Bone marrow (tissue), 2 donors: ENCODE measurements at places on chromosomes 13 and 19.
A peak's percentile ranks its signal among the peaks of the same experiment; 100 is the strongest.

DNA sequence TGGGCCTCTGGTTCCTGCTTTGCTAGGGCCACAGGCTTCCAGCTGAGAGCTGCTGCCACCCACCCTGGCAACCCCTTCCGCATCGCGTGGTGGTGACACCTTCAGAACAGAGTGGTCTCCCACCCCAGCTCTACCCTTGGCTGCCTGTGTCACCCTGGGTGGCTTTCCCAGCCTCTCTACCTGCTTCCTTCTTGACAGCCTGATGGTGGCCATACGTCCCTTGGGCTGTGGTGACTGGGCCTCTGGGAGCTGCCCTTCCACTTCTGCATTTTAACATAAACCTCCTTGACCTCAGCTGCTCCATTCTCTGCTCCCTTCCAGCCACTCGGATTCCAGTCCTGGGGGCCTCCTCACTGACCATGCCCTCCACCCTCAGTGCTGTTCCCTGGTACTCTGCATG, 17.0 kb downstream of the PAK4 start:
- DNase-seq = no peak

GRCh38 chr13:107452833-107453232, 762.5 kb downstream of the LIG4 start:
- no peak for DNase-seq

DNA sequence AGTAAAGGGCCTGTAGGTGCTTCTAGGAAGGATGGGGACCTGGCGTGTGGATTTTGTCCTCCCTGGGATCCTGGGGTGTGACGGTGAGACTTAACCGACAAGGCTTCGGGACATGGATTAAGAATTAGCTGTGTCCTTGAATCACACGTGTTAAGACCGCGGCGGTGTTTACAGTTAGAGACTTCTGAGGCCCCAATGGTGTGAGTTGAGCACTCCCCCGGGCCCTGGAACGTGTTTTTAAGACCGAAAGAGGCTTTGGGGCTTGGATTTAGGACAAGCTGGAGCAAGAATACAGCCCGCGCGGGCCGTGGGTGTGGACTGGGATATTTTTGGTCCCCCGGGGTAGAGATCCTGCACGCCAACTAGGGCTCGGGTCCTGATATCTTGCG, 1.2 kb upstream of the SLC27A1 start:
- DNase-seq = no peak

DNA sequence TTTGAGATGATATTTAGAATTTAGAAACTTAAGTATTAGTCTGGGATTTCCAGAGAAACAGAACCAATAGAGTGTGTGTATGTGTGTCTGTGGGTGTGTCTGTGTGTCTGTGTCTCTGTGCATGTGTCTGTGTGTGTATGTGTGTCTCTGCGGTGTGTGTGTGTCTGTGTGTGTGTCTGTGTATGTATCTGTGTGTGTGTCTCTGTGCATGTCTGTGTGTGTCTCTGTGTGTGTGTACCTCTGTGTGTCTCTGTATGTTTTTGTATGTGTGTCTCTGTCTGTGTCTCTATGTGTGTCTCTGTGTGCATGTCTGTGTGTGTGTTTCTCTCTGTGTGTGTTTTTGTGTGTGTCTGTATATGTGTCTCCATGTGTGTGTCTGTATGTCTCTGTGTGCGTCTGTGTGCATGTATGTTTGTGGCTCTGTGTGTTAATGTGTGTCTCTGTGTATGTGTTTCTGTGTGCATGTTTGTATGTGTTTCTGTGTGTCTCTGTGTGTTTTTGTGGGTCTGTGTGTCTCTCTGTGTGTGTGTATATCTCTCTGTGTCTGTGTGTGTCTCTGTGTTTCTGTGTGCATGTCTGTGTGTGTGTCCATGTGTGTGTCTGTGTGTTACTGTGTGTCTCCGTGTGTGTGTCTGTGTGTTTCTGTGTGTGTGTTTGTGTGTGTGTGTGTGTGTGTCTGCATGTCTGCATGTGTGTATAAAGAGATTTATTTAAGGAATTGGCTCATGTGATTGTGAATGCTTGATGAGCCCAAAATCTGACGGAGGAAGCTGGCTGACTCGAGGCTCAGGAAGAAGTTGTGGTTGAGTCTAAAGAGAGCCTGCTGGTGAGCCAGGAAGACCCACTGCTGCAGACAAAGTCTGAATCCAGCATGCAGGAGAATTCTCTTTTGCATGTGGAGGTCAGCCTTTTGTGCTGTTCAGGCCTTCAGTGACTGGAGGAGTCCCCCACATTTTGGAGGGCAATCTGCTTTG, 22.2 kb downstream of the GPR42 start:
- no peak for DNase-seq

- DNase-seq = no peak
These were observed 28.1 kb downstream of the MPND start for GRCh38 chr19:4371247-4372164.

GRCh38 chr19:2602391-2603181, 99.9 kb downstream of the GNG7 start:
- no peak for DNase-seq

DNA sequence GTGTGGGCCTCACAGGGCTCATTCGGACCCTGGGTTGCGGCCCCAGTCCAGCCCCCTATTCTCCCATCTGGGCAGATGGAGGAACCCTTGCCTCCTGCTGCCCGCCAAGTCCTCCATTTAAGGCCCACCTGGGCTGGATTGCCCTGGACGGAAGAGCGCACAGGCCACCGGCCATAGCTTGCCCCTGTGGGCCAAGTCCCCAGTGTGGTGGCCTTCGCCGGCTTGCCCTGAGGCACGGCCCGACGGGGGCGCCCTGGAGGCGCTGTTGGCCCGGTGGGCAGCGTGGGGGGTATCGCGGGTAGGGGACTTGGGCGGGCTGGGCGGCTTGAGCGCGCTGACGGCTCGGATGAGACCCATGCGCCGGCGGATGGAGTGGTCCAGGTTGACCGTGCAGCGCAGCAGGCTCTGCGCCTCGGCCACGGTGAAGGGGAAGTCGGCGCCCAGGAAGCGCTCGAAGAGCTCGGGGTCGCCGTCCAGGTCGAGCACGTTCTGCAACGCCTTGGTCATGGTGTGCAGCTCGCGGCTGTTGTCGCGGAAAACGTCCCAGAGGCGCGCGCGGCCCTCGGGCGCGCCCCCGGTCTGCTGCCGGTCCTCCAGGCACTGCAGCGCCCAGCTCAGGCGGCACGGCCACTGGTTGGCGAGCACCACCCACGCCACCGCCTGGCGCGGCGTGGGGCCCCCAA, 8.8 kb downstream of the NKPD1 start:
- DNase-seq = no peak

- no peak for DNase-seq
These were observed 5.2 kb downstream of the MIDN start for GRCh38 chr19:1253514-1254080.

- no peak for DNase-seq
These were observed 72.1 kb downstream of the KLF12 start for GRCh38 chr13:74061926-74062595.

DNA sequence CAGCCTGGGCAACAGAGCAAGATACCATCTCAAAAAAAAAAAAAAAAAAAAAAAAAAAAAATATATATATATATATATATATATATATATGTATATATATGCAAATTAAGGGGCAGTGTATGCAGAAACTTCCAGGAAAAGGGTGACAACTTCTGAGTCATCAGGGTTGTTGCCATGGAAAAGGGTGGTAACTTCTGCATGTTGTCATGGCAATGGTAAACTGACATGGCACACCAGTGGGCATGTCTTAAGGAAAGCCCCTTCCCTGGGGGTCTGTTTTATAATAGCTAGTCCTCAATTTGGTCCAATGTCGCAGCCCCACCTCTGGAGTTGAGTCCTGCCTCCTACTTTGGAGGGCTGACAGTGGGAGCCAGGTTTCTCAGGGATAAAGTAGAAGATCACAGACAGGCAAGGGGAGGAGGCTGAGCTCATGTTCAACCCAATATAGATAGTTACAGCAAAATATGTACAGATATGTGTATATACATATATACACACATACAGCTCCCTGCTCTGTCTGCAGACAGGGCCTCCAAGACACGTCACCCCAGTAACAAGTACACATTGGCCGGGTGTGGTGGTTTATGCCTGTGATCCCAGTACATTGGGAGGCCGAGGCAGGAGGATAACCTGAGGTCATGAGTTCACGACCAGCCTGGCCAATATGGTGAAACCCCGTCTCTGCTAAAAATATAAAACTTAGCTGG, 7.2 kb upstream of the FCHO1 start:
- peak; percentile 31 for DNase-seq

- no peak for DNase-seq
These were observed 2.1 kb downstream of the ZNF563 start for GRCh38 chr19:12331211-12331941.

DNA sequence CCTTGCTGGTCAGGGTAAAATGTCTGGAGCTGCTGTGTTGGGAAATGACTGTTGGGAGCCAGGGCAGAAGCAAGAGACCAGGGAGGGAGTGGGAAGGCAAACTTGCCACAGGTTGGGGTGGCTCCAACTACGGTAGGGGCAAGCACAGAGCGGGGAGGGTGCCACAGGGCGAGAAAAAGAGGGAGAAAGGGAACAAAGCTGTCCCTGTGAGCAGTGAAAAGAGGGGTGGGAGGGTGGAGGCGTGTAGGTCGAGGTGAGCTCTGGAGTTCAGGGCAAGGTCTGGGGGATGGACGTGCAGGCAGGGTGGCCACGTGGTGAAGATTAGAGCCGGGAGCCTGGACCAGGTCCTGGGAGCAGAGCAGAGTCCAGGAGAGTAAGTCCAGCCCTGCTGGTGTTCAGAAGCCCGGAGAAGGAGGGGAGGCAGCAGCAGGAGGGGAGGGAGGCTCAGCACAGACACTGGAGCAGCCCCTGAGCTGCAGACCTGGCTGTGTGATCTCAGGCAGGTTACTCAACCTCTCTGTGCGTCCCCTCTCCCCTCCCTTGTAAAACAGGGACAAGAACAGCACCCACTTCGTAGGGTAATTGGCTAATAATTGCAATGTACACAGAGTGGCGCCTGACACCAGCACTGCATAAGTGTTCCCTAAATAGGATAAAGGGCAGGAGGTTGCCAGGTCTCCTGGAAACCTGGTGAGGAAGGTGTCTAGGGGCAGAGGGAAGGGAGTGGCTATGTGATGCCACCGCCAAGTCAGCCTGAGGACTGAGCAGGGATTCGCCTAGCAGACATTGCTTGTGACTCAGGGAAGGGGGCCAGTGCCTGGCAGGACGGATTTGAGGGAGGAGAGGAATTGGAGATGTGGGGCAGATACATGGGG, 3.2 kb upstream of the POLR2E start:
- DNase-seq = no peak

GRCh38 chr19:4972509-4973230, 3.8 kb downstream of the KDM4B start:
- DNase-seq = no peak

- no peak for DNase-seq
These were observed 1.7 kb downstream of the KLK4 start for GRCh38 chr19:50909240-50910070.

- DNase-seq = no peak
These were observed 6.3 kb upstream of the GPR183 start for GRCh38 chr13:99313501-99313900.

- no peak for DNase-seq
These were observed 5.3 kb downstream of the DYRK1B start for GRCh38 chr19:39828654-39829032.

GRCh38 chr13:71290963-71291841, 575.8 kb downstream of the DACH1 start:
- DNase-seq = peak; percentile 41

DNA sequence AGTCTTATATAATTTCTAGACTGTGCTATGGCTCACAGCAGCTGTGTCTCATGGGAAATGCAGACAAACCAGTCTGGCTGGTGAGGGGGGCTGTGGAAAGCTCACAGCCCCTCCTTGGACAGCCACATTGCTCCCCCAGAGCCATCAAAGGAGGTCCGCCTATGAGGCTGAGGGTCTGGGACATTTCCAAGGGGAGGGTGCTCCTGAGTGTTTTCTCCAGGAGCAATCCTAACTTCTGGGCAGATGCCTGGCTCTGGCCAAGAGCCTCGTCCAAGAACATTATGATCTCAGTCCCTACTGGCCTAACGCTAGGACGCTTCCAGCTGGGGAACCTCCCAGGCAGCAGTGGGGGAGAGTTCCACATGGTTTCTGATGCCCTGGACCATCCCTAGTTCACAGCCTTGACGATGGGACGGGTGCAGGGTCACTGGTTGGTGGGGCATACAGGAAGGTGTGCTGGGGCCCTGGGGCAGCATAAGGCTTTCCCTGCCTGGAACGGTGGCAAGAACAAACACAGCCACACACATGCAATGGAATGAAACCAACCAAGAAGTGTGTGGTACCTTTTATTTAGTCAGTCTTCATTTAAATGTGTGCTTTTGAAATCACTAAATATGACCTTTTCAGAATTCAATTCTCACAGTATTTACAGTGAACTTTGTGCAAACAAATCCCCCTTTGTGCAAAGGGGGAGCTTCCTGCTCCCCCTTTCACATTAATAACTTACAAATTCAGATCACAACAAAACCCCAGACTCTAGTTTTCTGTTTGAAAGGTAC, 60.6 kb downstream of the CDADC1 start:
- no peak for DNase-seq

GRCh38 chr13:36847606-36848005, 28.6 kb downstream of the RFXAP start:
- DNase-seq = no peak

DNA sequence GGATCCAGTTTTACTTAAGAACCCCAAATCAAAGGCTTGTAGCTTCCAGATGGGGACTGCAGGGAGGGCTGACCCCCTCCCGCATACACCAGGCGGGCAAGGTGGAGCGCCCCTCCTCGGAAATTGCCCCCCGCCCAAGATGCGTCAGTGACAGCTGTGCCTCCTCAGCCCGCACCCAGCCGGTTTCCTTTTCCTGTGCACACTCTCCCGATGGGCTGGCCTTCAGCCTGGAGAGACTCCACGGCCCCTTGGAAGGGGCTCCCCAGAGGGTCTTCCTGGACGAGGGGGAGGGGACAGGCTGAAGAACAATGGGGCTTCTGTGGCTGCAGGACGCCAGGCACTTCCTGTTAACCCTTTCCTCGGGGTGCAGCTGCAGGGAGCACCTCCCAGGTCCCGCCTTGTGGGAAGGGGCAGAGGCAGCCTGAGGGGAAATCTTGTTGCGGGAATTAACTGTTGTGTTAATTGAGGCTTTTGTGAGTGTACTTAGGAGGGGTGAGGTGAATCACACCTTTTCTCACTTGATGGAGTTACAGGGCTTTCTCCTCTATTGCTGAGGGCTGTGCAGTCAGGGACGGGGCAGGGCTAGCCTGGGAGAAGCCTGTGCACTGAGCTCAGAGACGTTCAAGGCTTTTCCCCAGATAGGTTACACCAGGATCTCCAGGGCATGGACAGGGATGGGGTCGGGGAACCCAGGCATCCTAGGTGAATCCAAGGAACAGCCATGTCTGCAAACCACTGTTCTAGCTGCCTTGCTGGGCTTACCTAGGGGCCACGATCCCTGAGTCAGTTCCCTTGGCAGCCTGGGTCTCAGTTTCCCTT, 14.3 kb downstream of the IER2 start:
- no peak for DNase-seq
